ENCODE measurements at places on chromosomes 11 and 22. TPM values are rescaled to one million over a fixed set of nuclear protein-coding genes. Genes with fewer than 3 reads are reported as not detected.

TEX54 gene
- not detected for total RNA-seq

- no peak for DNase-seq
Measured at GRCh38 chr11:126281245-126281644, 1.6 kb upstream of the TIRAP start.

POTEH gene
- 3.8 TPM for total RNA-seq

DNA sequence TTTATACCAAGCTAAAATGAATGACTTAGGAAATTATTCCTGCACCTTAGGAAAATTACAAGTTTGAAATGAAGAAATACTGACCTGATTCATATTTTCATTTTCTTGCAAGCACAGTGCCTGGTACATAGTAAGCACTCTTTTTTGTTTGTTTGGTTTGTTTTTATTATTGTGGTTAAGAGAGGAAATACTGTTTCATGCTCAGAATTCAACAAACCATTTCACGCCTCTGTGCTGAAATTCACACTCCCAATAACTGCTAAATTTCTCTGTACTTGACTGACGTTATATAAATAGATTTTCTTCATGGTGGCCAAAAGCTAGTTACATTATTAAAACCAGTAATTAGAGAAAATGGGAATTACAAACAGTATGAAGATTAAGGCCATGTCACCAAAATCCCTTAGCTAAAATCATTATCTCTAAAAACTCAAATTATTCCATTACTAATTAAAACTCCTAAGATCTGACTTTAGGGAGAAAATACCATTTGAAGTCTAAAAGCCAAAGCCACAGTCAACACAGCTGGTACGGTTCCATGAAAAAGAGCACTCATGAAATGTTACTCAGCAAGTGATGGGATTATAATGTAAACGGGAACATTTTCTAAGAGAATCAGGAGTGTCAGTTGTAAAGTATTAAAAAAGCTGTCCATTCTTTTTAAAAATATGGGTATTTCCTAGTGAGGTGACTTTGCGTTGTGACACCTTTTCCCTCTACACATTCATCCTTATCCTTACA lies 77.8 kb upstream of the DDI1 start:
- DNase-seq, result no peak

DNA sequence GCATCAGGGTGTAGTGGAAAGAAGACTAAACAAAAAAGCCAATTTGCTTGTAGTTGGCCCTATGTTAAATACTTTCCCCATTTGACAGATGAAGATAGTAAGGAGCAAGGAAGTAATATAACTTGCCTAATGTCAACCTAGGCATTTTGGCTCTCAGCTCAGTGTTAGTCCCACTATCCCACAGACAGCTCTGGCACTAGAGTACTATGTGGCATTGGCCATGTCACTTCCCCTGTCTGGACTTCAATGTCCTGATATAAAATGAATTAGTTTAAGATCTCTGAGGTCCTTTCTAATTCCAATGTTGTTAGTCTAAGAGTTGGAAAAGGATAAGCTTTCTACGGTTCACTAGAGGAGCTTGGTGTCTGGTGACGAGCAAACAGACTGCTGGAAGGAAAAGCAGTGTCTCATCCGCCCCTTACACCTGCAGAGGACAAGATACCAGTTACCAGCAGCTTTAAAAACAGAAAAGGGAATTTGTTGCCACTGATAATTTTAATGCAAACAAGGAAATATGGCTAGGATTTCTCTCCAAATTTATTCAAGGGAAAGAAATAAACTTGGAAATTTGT lies 92.5 kb downstream of the RELT start:
- no peak for DNase-seq

DNA sequence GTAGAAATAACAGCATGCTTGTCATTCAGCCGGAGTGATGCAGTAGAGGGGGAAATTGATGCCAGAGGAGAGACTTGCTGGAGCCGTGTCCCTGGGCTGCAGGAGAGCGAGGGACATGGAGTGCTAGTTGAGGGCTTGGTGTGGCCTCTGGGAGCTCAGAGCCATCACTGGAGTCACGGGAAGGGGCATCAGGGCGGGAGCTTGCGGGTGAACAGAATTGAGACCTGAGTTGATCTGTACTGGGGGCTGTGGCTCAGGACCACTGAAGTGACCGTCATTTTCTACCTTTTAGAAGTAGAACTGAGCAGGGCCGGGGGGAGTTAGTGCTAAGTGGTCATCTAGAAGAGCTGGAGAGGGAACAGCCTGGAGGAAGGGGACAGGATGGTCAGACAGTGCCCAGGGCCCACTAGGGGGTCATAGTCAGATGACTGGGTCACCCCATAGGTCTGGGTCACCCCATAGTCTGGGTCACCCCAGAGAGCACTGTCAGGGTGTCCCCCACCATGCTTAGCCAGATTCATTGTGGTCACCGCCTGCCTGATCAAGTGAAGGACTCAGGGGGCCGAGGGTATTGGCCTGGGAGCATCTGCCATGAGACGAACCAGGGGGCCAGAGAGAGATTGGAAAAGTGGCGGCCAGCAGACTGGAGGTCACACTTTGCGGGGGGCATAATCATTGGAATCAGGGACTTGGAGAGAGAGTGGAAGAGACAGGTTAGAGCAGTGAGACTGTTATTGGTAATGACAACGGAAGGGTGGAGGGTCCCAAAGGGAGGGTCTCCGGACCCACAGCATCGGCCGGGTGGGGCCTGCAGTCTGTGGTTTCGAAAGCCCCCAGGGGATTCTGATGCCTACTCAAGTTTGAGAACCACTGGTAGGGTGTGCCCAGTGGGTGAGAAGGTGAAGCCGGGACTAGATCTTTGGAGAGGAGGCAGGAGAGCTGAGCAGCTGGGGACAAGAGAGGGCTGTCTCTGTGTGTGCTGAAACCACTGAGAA lies 15.2 kb downstream of the RIBC2 start:
- DNase-seq, result no peak

DNA sequence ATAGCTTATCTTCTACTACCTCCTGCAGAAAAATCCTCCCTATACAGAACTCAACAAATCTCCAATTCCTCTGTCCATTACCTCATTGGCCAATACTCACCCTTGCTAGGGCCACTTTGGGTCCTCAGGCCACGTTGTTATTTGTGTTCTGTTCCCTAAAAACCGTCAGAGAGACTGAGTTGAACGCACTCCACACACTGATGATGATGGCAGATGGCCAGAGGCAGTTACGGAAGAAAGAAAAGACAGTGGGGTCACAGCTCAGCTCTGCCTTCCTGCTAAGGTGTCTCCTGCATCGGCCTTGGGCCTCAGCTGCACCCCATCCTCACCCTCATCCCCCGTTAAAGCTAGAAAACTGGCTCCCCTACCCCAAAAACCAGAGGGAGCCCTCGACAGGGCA lies 66.2 kb downstream of the MICAL3 start:
- DNase-seq, result no peak

GRCh38 chr22:33350961-33351360 lies 292.8 kb upstream of the SYN3 start:
- DNase-seq, result no peak

DNA sequence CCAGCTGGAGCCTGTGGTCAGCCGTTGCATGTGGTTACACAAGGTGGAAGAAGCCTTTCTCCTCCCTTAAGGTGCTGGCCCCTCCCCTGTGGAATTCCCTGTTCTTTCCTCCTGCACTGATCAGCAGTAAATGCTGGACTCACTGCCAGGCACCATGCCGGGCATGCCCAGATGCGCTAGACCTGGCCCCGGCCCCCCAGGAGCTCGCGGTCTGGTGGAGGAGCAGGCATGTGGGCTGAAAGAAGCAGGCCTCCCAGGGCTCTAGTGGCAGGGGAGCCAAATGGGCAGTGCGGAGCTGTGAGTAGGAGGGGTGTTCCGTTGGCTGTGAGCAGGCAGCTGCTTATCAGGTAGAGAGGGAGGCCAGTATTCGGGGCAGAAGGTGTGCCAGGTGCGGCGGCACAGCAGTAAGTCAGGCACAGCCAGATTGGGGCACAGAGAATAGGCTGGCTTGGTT lies 10.2 kb downstream of the DGKZ start:
- no peak for DNase-seq

GRCh38 chr22:30994960-30995359 lies 25.9 kb downstream of the TUG1 start:
- DNase-seq, result no peak

DNA sequence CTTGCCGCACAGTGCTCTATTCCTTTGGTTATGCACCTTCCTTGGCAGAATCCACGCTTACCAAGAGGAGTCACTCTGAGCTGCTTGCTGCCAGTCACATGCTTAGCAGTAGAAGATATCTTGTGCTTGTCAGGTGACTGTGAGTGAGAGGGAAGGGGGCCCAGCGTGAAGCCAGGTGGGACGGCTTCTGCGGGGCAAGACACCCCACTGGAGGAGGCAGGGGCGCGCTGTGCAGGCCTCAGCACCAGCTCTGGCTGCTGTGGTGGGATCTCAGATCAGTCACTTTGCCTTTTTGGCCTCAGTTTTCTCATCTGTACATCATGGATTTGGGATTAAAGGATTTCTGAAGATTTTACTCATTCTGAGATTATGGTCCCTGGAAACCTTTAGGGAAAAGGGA lies 63.9 kb upstream of the B3GAT1 start:
- DNase-seq, result no peak

Measured in Daoy (cell line).